ENCODE measurements at places on chromosomes 2 and 18. TPM values are rescaled to one million over a fixed set of nuclear protein-coding genes. Genes with fewer than 3 reads are reported as not detected.

The MPV17 gene
- total RNA-seq, result 89.1 TPM

DNA sequence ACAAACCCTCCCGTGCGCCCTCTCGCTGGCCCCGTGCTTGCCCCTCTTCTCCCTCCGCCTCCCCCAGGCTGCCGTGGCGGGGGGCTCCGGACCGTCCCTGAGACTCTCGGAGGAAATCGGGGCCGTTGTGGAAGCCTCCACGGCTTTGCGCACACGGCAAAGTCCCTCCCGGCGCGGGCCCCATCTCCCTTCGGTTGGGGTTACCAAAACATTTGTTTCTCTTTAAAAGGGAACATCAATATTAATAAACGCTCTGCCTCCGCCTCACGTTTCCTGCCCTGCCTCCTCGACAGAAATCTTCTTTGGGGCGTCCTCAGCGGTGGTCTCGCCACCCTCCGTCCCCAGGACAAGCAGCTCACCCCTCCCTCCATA, 3.8 kb downstream of the PAX3 start:
- DNase-seq, result peak; percentile 56

The MFF gene
- 71.6 TPM for total RNA-seq

- no peak for DNase-seq
Measured at GRCh38 chr2:216163518-216163917, 54.4 kb downstream of the XRCC5 start.

- DNase-seq, result peak; percentile 54
Measured at GRCh38 chr2:181117206-181117925, 137.0 kb downstream of the UBE2E3 start.
